ENCODE measurements at places on chromosomes 1 and 21.
A peak's percentile ranks its signal among the peaks of the same experiment; 100 is the strongest.

- no peak for DNase-seq
These were observed 57.2 kb downstream of the FH start for GRCh38 chr1:241462391-241462790.

GRCh38 chr1:145990249-145990855, 6.0 kb downstream of the TXNIP start:
- peak; percentile 67 for DNase-seq

DNA sequence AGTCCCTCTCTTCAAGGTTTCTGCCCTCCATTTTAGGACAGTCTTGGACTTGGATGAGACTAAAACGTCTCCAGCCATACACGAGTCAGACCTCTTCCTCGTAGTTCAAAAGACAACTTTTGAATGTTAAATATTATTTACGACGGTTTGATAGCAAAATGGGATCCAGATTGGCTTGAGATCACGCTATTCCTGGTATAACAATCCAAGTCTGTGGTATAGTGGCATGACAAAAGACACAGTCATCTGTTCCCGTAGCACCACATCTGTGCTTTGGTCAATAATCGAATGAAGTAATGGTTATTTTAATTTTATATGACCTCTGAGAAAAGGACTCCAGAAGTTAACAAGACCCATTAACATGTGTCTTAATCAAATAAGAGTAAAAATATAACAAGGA, 7.0 kb downstream of the PCP4 start:
- no peak for DNase-seq

GRCh38 chr1:101843160-101843559, 153.6 kb downstream of the OLFM3 start:
- DNase-seq: no peak

DNA sequence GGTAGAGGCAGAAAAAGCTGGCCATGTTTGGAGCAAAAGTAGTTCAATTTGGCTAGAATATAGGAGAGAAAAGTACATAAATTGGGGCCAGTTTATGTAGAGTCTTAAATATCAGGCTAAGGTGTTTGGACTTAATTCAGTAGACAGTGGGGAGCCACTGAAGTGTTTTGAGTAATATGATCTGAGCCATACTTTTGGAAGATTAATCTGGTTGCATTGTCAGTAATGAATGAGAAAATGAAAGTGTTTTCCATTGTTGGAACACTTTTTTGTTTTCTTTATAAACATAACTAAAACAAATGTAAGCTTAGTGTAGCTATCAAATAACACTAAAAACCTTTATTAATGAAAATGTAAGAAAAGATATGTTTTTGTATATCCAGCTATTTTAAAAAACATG, 42.1 kb downstream of the POU2F1 start:
- DNase-seq: peak; percentile 3

GRCh38 chr1:115847787-115848186, 6.9 kb upstream of the NHLH2 start:
- DNase-seq: no peak

DNA sequence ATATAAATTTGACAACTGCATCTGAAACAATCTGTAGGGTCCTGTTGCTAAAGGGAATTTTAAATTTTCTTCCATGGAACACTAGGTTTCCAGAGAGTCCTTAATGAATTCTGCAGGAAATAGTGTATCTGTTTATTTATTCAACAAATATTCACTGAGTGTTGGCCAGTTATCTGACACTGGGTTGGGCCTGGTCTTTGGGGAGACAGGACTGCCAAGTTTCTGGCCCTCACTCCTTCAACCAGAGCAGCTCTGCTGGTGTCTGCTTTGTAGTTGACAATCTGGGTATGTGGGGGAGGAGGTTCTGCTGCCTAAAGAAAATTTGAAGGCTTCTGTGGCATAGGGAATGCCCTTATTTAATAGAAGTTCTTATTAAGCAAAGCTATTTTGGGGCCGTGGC, 26.1 kb upstream of the HUNK start:
- DNase-seq: no peak

- no peak for DNase-seq
These were observed 8.3 kb downstream of the RAB3B start for GRCh38 chr1:51982161-51982560.

GRCh38 chr1:183390561-183390960, 27.6 kb downstream of the NMNAT2 start:
- no peak for DNase-seq

DNA sequence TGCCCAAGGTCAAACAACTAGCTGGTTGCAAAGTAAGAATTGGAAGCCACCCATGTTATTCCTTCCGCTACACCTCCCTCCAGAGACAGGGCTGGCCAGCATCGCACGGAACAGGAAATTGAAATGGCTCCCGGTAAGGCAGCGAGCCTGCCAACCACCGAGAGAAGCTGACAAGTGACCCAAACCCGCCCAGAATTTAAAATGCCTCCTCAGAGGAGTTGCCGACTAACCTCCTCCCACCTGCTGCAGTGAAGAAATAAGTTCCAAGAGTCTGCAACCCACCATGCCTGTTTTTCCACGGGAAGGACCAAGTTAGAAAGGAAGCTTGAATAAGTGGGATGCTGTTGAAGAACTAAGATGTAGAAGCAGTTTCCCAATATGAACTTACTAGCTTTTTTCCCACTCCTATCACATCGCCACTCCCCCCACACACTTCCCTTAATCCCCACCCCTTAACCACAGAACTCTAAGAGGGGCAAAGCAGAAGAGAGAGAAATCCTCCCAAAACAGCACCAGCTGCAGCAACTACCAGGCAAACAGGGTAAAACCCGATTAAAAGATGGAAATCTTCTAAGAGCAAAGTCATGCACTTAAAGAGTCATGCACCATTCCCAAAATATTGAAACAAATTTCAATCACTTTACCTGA, 78.6 kb downstream of the TIAM1 start:
- DNase-seq: no peak

GRCh38 chr1:29240400-29240837, 4.1 kb downstream of the PTPRU start:
- DNase-seq: no peak

DNA sequence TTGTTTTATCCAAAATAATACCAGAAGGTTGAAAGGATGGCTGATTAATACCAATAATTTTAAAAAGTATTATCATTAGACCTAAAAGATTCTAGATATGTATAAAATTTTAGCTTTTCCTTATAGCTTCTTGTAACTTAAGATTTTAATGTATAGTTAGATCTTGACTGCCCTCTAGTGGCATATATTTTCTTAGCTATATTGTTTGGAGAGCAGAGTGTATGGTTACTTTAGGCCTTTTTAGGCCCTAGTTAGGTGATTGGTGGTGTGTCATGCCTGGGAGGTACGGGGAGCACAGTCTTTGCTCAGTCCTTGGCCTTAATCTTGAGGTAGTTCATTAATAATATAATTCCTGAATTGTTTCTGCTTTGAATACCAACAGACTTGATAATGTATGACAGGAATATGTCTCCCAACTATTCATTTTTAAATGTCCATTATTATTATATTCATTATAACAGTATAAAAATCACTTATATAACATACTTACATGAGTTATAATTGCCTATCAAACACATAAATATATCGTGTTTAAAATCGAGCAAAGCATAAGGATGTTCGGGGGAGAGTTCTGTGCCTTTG, 328.4 kb downstream of the ZP4 start:
- peak; percentile 64 for DNase-seq

GRCh38 chr1:152251391-152251790, 27.4 kb upstream of the HRNR start:
- no peak for DNase-seq

- DNase-seq: peak; percentile 23
These were observed 6.7 kb downstream of the SOX13 start for GRCh38 chr1:204079608-204079999.

DNA sequence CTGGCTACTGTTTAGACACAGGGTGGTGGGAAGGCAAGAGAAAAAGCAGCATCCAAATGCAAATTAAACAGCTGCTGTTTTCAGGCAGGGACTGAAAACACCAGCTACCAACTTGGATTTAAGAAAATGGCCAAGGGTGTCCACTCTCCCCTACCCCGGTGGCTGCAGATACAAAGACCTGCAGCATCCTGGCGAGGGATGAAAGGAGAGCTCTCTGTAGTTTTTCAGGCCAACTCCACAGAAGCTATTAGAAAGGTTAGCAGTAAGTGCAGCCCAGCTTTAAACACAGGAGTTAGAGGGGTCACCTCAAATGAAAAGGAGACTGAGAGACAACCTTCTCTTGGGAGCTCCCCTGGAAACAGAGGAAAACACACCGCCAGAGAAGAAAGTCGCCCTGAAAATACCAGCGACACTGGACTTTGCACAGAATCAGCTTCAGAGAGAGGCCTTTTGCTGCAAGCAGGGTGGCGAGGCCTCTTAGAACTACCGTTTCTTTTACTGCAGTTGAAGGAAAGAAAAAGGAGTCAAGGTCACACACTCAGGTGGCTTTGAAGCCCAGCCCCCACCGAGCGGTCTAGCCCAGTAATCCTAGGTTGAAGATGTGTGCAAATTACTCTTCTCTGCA, 74.4 kb upstream of the TIAM1 start:
- no peak for DNase-seq

GRCh38 chr1:89350298-89350697, 13.6 kb upstream of the GBP6 start:
- no peak for DNase-seq

- DNase-seq: no peak
These were observed 175.4 kb downstream of the TRABD2B start for GRCh38 chr1:47821760-47822159.

DNA sequence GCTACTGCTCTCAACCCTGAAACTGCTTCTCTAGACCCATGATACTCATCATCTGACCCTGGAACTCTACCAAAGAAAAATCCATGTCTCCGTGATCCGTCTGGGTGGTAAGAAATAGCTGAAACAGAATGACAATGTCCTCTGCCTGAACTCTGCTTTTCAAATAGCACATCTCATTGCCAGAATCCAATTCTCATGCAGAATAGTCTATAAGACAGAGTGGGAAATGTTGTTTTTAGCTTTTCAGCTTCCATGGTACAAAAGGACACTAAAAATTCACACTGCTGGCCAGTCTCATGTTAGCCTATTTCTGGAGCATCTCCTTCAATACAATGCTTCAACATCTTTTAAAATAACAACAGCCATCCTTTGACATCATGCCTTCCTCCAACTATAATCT, 1355.8 kb upstream of the PRMT6 start:
- no peak for DNase-seq

GRCh38 chr1:227934476-227935313, 13.0 kb downstream of the WNT9A start:
- DNase-seq: peak; percentile 49

DNA sequence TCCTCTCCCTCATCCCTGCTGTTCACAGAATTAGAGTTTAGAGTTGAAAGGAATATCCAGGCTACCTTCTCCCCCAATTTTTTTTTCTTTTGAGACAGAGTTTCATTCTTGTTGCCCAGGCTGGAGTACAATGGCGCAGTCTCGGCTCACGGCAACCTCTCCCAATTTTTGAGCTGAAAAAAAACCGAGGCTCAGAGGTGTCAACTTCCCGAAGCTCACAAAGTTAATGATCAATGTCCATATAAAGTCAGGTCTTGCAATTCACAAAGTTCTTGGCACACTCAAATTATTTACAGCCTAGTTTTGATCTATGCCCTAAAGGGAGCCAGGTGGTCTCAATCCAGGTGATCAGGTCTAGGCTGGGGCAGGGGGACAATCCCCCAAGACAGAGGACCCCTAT, 797 bp upstream of the LEFTY1 start:
- DNase-seq: no peak

DNA sequence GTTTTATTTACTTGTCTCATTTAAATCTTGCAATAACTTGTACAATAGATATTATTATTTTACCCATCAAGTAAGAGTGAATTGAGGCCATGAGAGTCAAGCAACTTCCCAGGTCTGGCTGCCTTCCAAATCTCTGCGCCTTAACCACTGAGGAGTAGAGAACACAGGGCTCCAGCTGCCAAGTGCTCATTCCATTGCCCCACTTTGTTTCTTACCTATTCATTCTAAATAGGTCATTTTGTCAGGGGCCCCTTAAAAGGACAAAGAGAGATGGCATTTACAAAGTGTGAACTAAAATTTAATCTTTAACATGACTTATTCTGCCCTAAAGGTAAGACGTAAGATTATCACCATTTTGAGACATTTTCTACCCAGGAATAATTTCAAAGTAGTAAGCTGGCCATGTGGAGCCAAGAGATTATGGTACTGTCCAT, 3.5 kb downstream of the PPP1R15B start:
- DNase-seq: peak; percentile 71

DNA sequence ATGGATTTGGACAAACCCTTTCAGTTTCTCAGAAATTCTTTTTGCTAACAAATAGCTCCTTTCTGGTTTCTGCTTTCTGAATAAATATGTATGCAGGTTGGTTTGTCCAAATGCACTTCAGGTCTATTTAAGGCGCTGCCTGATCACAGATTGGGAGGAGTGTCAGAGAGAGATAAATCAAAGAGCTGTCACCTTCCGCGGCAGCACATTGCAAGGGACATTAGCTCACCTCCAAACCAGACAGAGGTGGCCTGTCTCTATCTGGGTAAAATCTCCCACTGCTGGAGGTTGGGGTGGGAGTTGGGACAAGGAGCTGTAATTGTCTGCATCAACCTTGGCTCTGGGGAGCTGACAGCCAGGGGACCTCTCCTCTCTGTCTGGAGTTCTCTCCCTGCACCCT, 25.2 kb downstream of the PRAMEF20 start:
- DNase-seq: no peak

GRCh38 chr1:44808938-44809917, 905 bp downstream of the BTBD19 start:
- peak; percentile 86 for DNase-seq

GRCh38 chr1:119112244-119112643, 28.2 kb downstream of the WARS2 start:
- no peak for DNase-seq

GRCh38 chr21:28257276-28257675, 735.4 kb downstream of the LTN1 start:
- DNase-seq: peak; percentile 77

DNA sequence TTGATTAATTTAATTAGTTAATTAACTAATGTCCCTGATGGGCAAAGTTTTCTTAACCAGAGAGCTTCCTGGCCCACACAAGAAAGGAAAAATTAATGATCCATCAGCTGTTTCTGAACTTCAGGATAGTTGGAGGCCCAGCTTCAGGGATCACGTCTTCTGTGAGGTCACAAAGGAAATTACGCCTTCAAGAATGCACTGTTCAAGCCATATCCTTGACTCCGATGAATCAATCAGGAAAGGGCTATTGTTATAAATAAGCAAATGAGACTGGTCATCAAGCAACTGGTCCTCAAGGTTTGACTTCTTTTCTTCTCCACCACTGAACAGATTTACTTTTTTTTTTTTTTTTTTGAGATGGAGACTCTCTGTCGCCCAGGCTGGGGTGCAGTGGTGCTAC, 40.6 kb downstream of the TCP10L start:
- DNase-seq: no peak

GRCh38 chr1:233587958-233588799, 25.7 kb upstream of the KCNK1 start:
- no peak for DNase-seq

GRCh38 chr1:13818926-13819325, 118.9 kb downstream of the PRDM2 start:
- DNase-seq: no peak

DNA sequence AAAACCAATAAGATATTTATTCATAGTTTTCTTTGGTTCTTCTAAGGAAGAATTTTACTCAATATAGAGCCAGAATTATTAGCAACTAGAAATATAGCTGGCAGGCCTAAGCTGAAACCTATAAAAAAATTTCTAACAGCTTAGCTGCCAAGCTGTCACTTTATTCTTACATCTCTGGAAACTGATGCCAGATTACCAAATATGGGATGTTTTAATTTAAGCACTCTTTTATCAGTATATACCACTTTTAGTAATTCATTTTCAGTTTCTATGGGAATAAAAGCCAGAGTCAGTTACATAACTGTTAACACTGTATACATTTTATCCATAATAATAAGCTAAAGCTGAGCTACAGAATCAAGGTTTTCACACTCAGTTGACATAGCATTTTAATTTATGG, 68.7 kb upstream of the MPC2 start:
- no peak for DNase-seq

- DNase-seq: peak; percentile 27
These were observed 74.9 kb upstream of the IRF2BP2 start for GRCh38 chr1:234684856-234685255.
